ENCODE measurements at places on chromosomes 4 and X.

DNA sequence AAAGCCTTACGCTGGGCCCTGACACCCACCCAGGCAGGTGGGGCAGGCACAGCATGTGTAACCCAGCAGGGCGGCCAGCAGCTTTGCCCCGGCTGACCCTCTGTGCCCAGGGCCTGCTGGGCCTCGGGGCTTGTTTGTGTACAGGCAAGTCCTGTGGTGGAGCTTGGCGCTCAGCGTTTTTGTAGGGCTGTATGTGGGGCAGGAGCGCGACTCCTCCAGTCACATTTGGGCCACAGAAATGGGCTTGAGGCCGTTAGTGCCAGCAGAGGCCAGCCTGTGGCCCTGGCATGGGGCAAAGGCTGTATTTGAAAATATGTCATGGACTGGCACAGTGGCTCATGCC is 14.7 kb upstream of the HGFAC start:
- no peak for DNase-seq

GRCh38 chrX:134191281-134191680 is 45.7 kb upstream of the CCDC160 start:
- DNase-seq, result no peak

- DNase-seq, result no peak
Measured at GRCh38 chrX:153845195-153845594, 14.9 kb upstream of the PDZD4 start.

- DNase-seq, result no peak
Measured at GRCh38 chrX:6311540-6311939, 82.9 kb upstream of the NLGN4X start.

- DNase-seq, result no peak
Measured at GRCh38 chr4:6806924-6807626, 24.5 kb downstream of the KIAA0232 start.

- DNase-seq, result no peak
Measured at GRCh38 chrX:132044953-132045352, 21.9 kb downstream of the STK26 start.

GRCh38 chr4:174669270-174669669 is 147.0 kb upstream of the HPGD start:
- DNase-seq, result no peak

DNA sequence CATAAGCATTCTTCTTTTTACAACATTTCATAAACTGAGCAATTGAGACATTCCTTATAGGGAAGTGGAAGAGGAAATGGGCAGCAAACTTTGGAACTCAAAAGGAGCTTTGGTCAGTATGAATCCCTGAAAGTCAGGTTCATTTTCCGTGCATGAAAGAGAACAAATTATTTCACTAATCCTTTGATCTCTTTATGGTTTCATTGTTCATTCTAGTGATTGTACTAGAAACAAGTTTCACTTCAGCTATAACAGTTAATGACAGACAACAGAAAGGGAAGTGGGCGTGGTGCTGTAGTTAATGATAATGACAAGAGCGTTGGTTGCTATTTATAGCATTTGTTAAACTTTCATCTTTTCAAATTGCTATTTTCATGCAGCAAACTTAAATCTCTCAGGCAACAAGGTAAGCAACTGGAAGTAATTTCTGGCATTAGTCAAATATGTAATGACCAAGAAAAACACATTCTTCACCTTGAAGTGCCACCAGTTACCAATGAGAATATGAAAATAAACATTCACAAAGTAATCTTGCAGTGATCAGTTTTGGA is 98.4 kb downstream of the AREG start:
- no peak for DNase-seq

- DNase-seq, result no peak
Measured at GRCh38 chrX:5702890-5703289, 525.8 kb downstream of the NLGN4X start.

Data from adrenal gland (tissue), 19 donors.